Astrocyte (in vitro differentiated cells and primary cell): ENCODE measurements at places on chromosomes 5 and 9. TPM values are rescaled to one million over a fixed set of nuclear protein-coding genes. Genes with fewer than 3 reads are reported as not detected.

- no peak for DNase-seq
Observed at GRCh38 chr5:77606279-77606678, 32.2 kb downstream of the OTP start.

- DNase-seq, result peak; percentile 58
Observed at GRCh38 chr5:69334793-69335268, 2.2 kb upstream of the CCDC125 start.

DNA sequence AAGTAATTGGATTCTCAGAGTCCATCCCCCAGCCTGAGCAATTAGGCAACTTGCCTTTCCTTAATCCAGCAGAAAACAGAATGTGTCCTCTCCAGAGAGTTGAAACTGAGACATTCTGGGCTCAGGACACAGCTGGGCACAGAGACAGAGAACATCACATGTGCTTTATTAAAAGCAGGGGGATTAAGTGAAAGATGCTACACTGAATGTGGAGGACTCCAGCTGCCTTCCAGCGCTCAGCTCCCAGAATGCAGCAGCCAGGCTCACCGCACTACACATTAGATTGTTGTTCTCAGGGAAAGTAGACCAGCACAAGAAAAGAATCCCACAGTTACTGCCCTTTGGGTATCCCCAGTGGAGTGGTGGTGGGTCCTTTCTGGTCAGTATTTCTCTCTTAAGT lies 141.6 kb upstream of the IL12B start:
- DNase-seq, result no peak

DNA sequence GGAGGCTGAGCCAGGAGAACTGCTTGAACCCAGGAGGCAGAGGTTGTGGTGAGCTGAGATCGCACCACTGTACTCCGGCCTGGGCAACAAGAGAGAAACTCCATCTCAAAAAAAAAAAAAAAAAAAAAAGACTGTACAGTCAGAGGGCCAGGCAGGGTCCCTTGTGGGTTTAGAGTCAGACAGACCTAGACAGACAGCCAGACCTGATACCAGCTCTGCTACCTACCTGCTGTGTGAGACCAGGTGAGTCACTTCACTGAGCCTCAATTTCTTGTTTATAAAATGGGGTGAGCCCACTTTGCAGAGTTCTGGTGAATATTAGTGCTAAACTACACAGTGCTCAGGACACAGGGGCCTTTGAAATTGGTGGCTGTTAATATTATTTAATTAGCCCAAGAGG lies 19.7 kb downstream of the TRIM14 start:
- no peak for DNase-seq

DNA sequence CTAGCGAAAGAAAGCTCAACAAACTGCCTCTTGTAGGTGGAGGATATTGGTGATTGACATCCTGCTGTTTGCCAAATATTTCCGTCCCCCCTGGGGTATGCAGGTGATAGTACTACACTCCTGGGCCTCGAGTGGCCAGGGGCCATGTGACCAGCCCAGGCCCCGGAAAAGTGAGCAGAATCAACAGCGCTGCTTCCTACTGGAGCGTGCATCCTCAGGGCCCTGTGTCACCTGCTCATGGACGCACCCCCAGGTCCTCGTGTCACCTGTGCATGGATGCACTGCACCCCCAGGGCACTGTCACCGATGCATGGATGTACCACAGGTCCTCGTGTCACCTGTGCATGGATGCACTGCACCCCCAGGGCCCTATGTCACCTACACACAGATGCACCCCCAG lies 43.8 kb downstream of the ADAMTS16 start:
- DNase-seq, result no peak

- DNase-seq, result peak; percentile 60
Observed at GRCh38 chr9:84277646-84278045, 62.9 kb downstream of the SLC28A3 start.

GRCh38 chr5:10503321-10503720 lies 60.5 kb upstream of the ANKRD33B start:
- no peak for DNase-seq

GRCh38 chr5:139561655-139562451 lies 714 bp downstream of the UBE2D2 start:
- DNase-seq, result peak; percentile 25

DNA sequence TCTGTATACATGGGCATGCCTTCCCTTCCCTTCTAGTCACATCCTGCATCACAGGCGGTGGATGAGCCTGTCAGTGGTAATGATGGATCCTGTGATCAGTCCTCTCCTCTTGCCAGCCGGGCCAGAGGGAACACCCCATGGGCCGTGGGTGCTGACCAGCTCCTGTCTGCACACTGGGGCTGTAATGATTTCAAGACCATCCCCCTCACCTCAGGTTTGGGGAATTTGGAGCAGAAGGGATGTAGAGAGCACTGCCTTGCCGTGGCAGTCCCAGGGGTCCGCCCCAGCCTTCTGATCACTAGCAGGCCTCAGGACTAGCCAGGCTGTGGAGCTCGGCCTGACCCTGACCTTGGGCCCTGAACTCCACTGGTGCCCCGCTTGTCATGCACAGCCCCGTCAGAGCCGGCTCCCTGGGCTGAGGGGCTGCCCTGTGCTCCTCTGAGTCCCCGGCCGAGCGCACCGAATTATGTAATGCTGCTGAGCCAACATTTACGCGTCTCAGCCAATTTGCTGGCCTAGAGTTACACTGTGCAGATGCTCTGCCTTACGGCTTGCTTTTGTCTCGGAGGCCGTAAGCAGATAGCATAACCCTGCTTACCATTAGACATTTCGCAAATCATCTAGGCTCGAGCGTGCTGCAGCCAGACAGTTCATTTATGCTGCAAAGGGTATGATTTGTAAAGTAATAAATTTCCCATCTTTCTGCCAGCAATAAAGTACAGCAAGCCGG lies 155.3 kb downstream of the MACROH2A1 start:
- DNase-seq, result no peak

DNA sequence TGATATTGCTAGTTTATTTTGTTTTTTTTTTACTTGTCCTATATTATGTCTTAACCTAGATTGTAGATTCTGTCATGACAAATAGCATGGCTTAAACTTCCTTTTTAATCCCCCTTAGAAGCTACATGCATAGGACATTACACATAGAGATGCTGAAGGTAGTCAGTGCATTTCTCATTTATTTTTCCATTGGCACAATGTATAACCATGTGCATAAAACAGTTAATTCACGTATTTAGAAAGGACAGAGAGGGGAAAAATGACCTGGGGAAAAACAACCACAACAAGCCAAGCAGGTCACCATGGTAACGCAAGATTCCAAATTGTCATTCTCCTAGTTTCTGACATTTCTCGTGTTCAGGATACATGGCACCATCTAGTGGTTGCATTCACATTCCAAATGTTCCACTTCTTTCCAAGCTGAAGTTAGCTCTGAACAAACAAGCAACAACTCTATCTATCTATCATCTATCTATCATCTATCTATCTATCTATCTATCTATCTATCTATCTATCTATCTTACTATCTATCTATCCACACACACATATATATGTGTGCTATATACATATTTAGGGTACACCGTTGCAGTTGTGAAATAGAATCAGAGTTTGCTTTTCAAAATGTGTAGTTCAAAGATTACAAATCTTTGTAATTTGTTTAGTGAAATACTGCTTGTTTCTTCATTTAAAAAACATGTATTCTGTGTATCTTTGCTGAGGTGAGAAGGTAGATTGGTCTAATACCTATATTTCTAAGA lies 487.2 kb upstream of the ST8SIA4 start:
- DNase-seq, result peak; percentile 34

The CLIC3 gene
- 0.39 and 0.48 TPM in 2 replicates for total RNA-seq

The ROPN1L gene
- 0.60 and 0.77 TPM in 2 replicates for total RNA-seq

The ACOT12 gene
- total RNA-seq, result 0.09 TPM in 1 of 2 replicates, not detected in the other

The FYB1 gene
- 0.11 TPM in 1 of 2 replicates, not detected in the other for total RNA-seq

The LRRC70 gene
- 0.64 and 0.72 TPM in 2 replicates for total RNA-seq
